ENCODE measurements at places on chromosomes 3 and 15.

GRCh38 chr3:65497846-65498245 is 540.9 kb downstream of the MAGI1 start:
- DNase-seq: no peak

DNA sequence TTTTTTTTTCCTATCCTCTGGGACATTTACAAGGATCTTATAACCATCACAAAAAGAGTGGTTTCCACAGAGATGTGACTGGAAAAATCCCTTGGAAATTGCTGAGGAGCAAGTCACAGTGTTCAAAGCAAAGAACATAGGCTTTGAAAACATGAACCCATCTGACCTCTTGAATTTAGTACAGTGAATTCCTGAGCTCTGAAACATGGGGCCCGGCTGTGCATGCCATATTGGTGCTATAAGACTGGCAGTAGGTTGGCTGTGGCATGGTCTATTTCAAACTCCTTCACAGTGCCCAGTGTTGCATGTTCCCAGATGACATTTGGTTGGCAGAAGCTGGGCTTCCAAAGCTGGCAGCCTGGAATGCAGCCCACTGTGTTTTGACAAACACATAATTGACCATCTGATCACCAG is 202.2 kb downstream of the TIGIT start:
- DNase-seq: no peak

DNA sequence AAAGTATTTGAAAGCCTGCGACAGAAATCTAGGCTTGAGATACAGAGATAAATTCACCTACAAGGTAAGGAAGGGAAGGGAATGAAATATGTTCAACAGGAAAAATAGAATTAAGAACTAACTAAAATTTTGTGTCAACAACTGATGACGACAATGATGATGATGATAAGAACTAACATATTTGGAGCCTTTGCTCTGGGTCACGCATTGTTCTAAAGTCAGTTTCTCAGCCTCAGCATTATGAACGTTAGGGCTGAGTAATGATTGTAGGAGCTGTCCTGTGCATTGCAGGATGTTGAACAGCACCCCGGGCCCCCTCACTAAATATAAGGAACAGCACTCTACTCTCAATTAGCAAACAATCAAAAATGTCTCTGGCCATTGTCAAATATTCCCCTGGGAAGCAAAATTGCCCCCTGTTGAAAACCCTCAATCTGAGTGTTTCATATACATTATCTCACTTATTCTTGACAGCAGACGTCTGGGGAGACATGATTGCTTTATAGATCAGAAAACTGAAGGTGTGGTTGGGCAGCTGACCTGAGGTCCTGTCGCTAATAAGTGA is 88.5 kb downstream of the ERC2 start:
- DNase-seq: no peak

DNA sequence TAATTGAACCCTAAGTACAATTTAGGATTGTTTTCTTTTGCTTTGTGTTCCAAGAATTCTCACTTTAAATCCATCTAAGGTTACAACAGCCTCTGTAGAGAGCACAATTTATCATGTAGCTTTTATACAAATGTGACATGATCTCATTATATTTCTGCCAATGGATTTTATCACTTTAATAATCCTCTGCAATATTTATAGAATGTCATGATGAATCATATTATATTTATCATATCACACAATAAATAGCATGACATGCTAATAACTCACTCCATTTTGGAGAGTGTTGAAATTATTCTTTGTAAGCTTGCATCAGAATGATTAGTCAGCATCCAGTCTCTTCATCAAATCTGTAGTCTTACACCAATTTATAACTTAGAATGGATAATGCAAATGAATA is 280.6 kb upstream of the ZNF717 start:
- no peak for DNase-seq

DNA sequence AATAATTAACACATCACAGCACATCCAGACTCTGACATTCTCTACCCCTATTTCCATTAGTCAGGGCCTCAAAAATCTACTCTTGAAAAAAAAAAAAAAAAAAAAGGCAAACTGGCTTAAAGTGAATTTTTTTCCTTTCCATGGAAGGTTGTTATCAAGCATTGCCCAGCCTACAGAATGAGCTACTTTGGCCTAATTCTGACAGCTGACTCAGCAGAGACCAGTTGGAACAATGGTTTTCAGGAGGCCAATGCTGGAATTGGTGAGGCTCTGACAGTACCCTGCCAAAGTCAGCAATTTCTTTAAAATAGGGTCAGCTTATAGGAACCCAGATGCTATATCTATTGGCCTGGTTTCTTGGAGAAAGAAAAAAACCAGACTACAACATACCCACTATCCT is 454.7 kb downstream of the MAGI1 start:
- DNase-seq: no peak

GRCh38 chr3:147420353-147421183 is 11.4 kb downstream of the ZIC1 start:
- DNase-seq: no peak

GRCh38 chr15:75650908-75651809 is 3.4 kb downstream of the SNX33 start:
- no peak for DNase-seq

- DNase-seq: no peak
Observed at GRCh38 chr15:60787837-60788691, 309.1 kb upstream of the ICE2 start.

- DNase-seq: no peak
Observed at GRCh38 chr15:89198196-89198595, 23.2 kb downstream of the RLBP1 start.

DNA sequence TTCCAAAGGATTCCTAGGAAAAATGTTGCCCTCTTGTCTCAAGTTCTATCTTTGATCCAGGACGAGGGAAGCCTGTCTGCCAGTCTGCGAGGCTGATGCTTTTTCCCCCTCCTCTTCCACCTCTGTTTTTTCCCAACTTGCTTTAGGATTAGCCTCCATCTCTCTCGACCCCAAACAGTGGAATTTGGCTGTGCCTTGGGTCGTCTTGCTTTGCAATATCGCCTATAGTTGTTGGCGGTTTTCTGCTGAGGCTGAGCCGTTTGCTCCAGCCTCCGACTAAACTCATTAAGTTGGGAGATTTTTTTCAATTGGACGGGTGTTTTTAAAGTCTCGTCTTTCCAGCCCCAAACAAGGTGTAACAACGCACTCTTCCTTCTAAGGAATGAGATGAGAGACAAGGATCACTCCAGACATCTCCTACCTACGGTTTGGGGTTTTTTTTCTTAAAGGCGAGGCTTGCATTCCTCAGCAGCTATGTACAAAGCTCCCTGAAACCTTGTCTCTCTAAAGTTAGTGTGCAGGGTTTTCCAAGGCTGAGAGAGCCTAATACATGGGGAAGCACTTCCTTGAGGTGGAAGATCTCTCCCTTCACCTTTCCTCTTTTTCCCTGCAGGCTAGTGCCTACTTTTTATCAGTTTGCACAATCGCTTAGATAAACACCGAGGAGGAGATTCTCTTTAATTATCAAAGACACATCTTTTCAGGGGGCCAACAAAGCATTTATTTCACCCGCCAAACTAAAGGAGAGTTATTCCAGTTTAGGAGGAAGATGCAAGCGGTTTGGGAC is 4.8 kb upstream of the NR2F2 start:
- DNase-seq: no peak

- no peak for DNase-seq
Observed at GRCh38 chr3:172202797-172203196, 163.4 kb downstream of the FNDC3B start.

DNA sequence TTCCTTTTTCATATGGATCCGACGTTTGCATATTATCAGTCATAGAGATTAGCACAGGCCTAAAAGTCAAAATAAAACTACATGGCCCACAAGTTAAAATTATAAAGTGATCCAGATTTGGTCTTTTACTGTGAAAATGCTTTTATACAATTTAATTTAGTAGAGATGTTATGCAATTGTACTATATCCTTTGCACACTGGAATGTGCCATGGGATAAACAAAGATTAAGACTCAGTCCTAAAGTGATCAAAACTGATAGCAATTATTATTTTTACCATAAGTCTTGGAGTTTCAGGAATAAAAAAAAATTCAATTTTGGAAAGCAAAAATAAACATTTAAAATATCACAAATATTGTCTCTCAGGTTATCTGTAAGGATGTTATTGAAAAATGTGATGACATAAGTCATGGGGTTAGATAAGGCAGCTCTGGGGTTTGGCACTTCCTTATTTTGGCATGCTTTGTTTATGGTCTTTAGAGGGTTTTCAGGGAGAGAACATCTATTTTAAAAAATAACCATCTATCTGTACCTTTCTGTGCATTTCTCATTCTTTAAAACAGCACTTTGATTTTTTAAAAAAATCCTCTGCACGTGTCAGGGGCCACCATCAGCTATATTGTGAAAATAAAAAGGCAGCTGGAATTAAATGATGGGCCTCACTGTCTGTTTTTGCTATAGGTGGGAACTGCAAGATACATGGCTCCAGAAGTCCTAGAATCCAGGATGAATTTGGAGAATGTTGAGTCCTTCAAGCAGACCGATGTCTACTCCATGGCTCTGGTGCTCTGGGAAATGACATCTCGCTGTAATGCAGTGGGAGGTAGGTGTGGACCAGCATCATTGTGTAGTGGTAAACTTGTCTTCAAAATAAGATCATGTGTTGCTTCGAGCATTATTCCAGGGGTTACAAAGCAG is 67.3 kb downstream of the TGFBR2 start:
- no peak for DNase-seq

GRCh38 chr15:51335538-51336410 is 2.6 kb downstream of the CYP19A1 start:
- DNase-seq: no peak

DNA sequence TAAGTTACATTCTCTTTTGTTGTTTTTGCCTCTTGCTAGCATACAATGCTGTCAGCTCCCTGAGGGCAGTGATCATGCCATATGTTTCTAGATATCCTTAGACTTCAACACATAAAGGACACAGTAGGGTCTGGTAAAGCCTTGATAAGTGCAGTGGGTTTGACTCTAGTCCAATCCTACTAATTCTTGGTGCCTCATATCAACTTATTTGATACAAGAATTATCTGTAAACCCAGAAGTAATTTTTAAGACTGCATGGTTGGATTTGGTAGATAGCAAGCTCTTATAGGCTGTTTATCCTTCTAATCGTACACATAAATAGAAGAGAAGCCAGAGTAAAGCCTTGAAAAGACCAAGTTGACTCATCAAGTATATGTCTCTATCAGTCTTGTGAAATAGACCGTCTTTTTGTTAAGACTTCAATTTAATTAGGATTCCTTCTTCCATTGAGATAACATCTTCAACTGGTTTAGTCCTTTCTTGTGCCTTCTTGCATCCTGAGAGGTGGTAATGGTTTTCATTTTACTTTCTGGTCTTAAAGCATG is 265.6 kb upstream of the CDIN1 start:
- no peak for DNase-seq

GRCh38 chr3:184455991-184456390 is 76.1 kb downstream of the CHRD start:
- no peak for DNase-seq

DNA sequence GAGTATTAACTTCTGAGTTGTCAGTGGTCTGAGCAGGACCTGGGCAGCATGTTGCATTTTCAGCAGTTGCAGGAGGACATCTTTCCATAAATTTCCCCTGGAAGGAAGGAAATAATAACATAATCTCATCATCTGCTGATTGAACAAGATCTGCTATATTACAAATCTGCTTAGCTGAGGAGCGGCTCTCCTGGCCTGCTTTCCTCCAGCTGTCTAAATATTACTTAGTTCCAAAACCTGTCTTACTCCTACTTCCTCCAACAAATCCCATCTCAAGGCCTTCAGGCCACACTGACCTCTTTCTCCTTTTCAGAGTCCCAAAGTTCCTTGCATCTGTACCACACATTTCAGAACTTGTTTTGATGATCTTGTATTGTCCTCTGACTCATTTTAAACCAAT is 364.4 kb upstream of the MCTP2 start:
- DNase-seq: no peak

DNA sequence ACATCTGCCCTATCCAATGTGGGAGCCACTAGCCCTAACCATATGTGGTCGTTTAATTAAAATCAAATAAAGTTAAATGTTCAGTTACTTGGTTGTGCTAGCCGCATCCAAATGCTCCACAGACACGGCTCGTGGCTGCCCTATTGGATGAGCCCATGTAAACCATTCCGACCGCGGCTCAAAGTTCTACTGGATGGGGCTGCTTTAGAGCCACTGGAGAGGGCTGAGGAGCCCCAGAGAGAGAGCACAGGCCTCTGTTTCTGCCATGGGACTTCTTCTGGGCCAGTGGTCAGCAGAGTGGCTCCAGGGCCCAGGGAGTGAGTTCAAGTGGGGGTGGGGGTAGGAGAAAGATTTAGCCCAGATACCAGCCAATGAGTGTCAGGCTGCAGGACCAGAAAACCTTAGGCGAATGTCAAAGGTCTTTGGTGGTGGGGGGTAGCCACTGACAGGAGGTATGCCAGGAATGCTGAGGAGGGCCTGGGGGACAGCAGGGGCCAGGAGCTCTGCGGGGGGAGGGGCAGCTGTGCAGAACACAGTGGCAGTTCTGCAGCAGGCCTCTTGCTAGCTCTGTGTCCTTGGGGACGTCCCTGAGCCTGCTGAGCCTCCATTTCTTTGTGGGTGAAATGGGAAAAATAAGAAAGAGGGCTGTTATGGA is 30.1 kb downstream of the SPSB4 start:
- DNase-seq: no peak

DNA sequence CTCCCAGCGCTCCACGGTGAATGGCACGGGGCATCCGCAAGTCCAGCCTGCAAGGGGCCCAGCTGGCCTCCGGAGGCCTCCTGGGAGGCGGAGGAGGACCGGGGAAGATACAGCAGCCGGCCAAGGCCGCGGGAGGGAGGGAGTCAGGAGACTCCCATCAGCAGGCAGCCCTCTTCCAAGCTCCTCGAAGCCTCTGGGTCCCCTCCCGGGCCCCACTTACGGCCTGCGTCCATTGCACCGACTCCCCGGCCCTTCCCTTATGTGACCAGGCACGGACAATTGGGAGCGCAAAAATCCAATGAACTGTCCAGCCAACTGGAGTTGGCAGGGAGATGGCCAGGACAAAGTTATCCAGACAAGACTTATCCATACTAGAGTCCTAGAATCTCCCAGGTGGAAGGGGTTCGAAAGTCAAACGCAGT is 668 bp downstream of the MFGE8 start:
- no peak for DNase-seq

DNA sequence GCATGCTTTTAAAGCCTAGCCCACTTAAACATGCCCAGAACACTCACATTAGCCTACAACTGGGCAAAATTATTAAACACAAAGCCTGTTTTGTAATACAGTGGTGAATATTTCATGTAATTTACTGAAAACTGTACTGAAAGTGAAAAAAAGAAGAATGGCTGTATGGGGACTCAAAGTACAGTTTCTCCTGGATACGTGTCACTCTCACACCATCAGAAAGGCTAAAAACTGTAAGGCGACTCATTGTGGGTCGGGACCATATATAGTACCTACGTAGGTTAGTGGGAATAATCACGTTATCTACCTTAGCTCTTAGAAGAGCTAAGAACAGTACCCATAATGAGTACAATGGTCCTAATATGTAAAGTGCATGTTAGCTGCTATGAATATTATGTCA is 80.2 kb upstream of the SPATA12 start:
- DNase-seq: no peak

- DNase-seq: no peak
Observed at GRCh38 chr3:14169871-14170270, 8.5 kb downstream of the XPC start.

GRCh38 chr15:31483986-31484951 is 157.6 kb downstream of the KLF13 start:
- DNase-seq: no peak

All from omental fat pad (tissue), 4 donors.